ENCODE measurements at places on chromosomes 6 and 20. TPM values are rescaled to one million over a fixed set of nuclear protein-coding genes. Genes with fewer than 3 reads are reported as not detected.

The RAB44 gene
- total RNA-seq = not detected

The CD83 gene
- 3.9 TPM for total RNA-seq

GRCh38 chr6:47156196-47156595 lies 114.1 kb upstream of the ADGRF1 start:
- DNase-seq = no peak

- no peak for DNase-seq
Measured at GRCh38 chr6:82057846-82058554, 189.5 kb downstream of the IBTK start.

DNA sequence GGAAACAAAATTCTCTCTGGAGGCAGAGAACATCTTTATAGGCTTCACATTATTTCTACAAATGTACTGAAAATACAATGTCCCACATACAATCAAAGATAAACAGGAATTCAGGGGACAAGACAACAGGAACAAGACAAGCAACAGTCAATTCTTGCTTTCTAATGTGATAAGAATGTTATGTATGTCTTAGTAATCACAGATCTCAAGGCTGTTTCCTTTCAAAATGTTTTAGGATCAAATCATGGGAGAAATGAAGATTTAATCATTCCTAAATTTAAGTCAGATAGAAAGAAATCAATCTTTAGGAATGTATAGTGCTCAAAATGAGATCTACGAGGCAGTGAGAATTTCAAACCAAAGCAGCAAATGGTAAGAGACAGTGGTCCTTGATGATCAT lies 32.1 kb downstream of the NEDD9 start:
- DNase-seq = no peak

GRCh38 chr20:63159826-63160640 lies 55.9 kb downstream of the YTHDF1 start:
- DNase-seq = no peak

DNA sequence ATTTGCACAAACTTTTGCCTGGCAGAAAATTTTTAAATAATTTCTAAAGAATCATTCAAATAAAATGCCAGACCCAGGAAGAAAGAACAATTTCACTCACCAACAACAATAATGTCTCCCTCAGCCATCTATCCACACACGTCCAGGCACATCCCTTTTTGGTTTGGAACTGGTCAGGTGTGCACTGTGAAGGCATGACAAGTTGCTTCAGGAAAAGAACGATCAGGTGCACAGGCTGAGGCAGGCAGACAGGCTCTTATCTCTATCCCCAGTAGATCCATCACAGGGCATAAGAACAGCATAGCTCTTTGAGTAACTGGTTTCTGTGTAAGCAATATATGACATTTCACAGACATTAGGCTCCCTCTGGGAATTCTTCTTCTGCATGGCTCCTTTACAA lies 18.1 kb upstream of the NXT1 start:
- no peak for DNase-seq

The NKX2-4 gene
- total RNA-seq = not detected

DNA sequence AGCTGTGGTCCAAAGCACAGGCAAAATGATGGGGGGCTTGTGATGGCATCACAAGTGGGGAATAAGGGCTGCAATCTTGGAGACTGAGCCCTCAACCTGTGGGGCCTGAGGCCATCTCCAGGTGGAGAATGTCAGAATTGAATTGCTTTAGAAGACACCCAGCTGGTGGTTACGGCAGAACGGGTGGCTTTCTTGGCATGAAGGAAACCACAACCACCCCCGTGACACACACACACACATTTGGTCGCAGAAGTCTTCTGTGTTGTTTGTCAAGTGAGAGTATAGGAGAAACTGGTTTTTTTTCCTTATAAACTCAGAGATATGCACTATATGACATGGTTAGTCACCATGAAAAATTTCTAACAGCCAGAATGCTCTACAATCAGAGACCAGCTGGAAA lies 139.5 kb upstream of the CDH4 start:
- no peak for DNase-seq

All from glomerular endothelial cell (primary cell).